ENCODE measurements at places on chromosomes 16 and 17.

GRCh38 chr17:77382356-77382911 lies 241.7 kb downstream of the SEC14L1 start:
- DNase-seq, result no peak

DNA sequence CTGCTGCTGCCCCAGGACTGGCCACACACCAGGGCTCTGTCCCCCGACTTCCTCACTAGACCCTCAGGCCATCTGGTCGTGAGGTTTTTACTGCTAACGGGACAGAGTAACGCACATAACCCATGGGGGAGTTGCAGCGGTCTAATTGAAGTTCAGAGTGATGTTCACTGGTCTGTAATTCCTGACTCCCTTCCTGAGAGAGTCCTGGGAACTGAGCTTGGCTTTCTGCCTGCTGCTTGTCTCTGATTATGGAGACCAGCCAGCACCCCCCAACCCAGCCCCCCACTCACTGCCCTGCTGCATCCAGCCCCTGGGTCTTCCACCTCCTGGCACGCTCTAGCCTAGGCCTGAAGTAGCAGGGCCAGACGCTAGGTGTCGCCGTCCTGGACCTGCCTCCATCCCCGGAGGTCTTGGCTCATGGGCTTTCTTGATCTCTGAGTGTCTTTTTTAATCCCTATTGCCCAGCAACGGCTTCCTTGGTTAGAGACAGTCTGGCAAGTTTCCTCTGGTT lies 192.9 kb downstream of the CCDC182 start:
- DNase-seq, result no peak

DNA sequence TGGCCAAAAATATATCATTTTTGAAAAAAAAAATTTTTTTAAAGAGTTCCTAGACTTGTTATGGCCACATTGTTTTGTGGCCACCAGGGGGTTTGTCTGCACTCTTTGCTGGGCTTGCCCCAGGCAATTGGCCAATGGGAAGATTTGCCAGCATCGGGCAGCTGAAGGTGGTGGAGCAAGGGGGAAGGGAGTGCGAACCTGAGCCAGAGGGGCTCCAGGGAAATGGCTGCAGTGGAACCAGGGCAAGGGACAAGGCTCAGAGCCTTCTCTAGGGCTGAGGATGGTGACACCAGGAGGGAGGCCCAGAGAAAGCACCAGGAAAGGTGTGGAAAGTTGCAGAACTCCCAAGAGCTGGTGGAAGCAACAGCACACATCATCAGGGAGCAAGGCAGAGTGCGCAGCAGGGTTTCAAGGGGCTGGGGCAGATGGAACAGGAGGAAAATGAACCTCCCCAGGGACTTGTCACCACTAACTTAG lies 15.5 kb upstream of the CMIP start:
- DNase-seq, result peak; percentile 65

- DNase-seq, result no peak
Observed at GRCh38 chr16:63806794-63807506, 1314.9 kb downstream of the CDH11 start.

GRCh38 chr16:54821731-54822130 lies 108.9 kb upstream of the IRX5 start:
- no peak for DNase-seq

GRCh38 chr17:74671031-74671771 lies 41.5 kb downstream of the CD300LF start:
- DNase-seq, result peak; percentile 82
